Gastroesophageal sphincter (tissue), 4 donors: ENCODE measurements at places on chromosomes 6 and 20. TPM values are rescaled to one million over a fixed set of nuclear protein-coding genes. Genes with fewer than 3 reads are reported as not detected.

GRCh38 chr6:89122625-89123024, 4.8 kb upstream of the SRSF12 start:
- peak; percentile 30 for ATAC-seq

GRCh38 chr6:21201637-21202350, 391.8 kb upstream of the SOX4 start:
- ATAC-seq: no peak

DNA sequence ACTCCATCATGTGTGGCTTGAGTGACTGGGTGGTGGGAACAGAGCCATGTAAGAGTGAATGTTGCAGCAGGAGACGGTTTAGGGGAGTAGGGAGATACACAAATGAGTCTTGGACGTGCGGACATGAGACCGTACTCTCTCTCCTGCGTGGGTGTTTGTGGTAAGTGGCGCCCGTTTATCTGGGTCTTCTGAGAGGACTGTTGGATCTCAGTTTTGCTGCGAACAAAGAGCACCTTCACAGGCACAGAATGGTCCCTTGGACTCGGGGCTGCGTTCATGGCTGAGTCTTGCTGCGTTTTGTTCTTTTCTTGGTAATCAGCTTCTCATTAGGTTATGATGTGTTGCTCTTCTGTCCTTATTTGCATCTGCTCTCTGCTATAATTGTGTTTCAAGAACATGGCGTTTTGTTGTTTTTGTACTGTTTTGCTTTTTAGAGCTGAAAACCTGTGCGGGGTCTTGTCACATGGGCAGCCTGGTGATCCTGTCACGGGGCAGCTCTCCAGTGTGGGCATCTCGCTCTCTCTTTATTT, 28.5 kb downstream of the STK35 start:
- ATAC-seq: no peak

- no peak for ATAC-seq
These were observed 11.3 kb downstream of the FAM217A start for GRCh38 chr6:4067673-4068072.

DNA sequence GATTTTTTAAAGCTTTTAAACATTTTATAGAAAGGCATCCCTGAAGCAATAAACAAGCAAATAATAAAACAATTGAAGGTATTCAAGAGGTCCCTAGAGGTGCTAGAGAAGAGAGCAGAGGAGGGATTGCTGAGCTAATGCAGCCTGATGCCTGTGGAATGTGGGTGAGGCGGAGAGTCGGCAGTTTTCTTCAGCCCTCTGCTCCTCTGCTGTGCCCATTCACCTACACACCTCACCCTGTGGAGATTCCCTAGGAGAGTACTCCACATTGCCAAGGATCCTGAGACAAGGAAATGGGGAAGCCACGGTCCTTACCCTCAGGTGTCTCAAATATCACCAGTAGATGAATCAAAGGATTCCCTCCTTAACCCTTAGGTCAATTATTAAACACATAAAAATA, 199.8 kb upstream of the POU3F2 start:
- no peak for ATAC-seq

Gene NKX2-4
- total RNA-seq: not detected

Gene CDSN
- not detected for total RNA-seq
